ENCODE measurements at places on chromosomes 4 and X. TPM values are rescaled to one million over a fixed set of nuclear protein-coding genes. Genes with fewer than 3 reads are reported as not detected.

PFKFB1 gene
- not detected for total RNA-seq

TMLHE gene
- 16.4 TPM for total RNA-seq

SNX25 gene
- 5.8 TPM for total RNA-seq

AFM gene
- total RNA-seq, result 0.15 TPM

TRAM1L1 gene
- total RNA-seq, result 4.5 TPM

PABPC1L2B gene
- not detected for total RNA-seq

DNA sequence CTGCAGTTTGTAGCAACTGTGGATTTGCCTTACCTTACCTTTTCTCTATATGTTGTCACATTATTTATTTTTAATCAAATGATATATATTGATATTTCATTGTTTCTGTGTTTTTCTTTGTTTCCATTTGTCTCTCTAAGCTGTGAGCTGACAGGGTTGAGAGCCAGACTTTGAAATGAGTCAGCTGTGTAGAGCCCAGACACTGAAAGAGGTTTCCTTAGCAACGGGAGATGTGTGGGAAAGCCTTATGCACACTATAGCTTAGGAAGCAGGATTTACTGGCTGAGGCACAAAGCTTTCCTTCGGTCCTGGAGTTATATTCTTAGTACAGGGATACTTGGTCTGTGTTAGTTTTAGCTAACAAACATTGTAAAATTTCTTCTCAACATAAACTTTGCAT, 192.2 kb downstream of the FGF13 start:
- peak; percentile 33 for DNase-seq

DNA sequence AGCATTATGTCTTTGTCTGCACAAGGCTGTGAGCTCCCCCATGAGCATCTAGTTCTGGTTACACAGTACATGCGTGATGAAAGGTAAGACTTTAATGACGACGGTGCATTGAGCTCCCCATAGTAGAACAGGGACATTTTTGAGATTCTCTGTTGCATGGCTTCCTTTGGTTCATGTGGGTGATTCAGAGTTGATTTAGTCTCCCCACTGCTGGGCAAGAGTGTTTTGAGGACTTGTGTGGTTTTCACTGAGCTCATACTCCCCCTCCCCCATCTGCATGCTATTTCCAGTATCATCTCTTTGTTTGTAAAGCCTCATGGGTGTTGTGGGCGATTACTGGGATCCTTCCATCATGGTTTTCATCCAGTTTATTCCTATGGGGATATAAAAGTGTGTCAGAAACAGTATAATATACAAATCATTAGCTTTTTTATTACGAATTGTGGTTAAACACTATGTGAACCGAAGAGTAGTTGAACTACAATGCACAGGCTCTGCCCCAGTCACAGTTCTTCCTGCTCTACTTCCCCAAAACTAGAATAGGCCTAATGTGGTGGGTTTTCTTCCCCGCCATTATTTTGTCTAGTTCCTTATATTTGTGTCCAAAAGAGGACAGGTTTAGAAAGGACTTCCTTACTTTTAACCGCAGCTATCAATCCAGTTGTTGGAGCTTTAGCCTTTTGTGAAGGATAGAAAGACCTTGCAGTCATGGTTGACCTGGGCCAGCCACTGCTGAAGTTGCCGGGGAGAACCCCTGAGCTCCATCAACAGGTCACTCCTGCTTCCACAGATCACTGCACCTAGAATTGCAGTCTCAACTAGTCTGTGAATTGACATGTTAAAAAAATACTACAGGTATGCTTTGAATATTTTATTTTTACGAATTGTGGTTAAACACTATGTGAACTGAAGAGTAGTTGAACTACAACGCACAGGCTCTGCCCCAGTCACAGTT, 30.4 kb downstream of the KIT start:
- no peak for DNase-seq

DNA sequence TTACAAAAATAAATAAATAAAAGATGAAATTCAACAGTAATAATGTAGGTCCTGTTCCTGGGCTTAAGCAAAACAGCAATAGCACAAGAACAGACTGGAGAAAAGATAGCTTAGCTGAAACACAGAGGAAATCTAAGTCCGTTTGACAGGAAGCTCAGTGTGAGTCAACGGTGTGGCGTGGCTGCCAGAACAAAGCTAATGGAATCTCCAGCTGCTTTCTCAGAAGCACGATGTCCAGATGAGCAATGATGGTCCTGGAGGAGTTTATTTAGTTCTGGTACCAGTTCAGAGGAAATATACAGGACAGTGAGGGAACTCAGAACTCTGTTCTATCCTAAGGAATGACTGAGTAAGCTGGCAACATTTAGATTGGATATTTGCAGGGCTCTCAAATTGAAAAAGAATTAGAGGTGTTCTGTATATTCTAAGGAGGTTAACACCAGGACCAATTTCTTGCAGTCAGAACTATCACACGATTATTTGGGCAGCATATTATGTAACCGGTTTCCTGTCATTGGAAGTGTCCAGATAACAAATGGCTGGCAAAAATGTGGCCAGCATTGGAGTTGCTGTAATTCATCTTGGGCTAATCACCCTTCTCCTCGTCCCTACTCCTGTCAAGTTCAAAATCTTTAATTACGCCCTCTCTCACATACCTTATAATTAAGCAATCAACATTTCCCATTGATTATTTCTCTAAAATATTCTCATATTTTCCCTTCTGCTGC, 12.7 kb downstream of the GAB3 start:
- peak; percentile 48 for DNase-seq

GRCh38 chrX:118577041-118577440, 81.4 kb downstream of the DOCK11 start:
- DNase-seq, result no peak

DNA sequence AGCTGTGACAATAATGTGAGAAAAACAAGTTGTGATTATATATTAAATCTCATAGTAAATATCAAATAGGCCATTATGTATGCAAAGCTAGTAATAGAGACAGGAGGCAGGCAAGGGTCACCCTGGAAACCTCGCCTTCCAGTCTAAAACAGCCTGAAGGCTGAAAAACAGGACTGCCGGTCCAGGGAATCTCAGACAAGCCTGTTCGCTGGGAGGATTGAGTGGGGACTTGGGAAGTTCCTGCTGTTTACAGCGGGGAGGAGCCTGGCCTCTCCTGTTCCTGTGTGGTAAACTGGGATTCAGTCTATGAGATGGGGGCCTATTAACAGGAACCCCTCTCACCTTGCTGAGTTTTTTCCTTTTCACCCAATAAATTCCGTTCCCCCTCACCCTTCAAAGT, 2317.3 kb downstream of the PCDH7 start:
- no peak for DNase-seq

DNA sequence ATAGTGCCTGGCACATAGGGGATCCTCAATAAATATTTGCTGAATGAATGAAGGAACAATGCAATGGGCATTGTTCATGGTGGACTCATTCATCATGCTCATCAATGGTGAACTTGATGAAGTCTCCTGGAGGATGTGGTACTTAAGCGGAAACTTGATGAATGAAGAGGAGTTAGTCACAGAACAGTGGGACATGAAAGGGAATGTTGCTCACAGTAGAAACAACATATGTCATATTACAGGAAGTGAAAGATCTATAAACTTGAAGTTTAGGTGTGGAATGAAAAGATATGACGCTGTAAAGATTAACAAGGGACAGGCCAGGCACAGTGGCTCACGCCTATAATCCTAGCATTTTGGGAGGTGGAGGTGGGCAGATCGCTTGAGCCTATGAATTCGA, 224.1 kb downstream of the PPP3CA start:
- DNase-seq, result no peak

GRCh38 chrX:37816766-37817165, 30.6 kb downstream of the DYNLT3 start:
- DNase-seq, result no peak

DNA sequence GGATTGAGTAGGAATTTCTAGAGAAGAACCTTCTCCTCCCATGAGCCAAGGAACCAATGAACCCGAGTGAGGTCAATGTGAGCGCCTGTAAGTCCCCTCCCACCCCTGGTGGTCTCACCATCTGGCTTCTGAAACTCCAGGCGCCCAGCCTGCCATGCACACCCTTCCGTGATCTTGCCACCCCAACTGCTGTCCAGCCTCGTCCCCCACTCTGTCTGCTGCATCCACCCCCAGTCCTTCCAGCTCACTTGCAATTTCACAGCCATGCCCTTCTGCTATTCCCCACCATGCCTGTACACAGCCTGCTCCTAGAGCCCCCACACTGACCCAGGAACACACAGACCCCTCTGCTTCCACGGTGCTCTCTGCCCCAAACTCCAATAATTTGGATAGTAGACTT, 323.7 kb downstream of the STK32B start:
- DNase-seq, result no peak

- DNase-seq, result no peak
Measured at GRCh38 chr4:92231511-92231910, 72.3 kb upstream of the GRID2 start.

DNA sequence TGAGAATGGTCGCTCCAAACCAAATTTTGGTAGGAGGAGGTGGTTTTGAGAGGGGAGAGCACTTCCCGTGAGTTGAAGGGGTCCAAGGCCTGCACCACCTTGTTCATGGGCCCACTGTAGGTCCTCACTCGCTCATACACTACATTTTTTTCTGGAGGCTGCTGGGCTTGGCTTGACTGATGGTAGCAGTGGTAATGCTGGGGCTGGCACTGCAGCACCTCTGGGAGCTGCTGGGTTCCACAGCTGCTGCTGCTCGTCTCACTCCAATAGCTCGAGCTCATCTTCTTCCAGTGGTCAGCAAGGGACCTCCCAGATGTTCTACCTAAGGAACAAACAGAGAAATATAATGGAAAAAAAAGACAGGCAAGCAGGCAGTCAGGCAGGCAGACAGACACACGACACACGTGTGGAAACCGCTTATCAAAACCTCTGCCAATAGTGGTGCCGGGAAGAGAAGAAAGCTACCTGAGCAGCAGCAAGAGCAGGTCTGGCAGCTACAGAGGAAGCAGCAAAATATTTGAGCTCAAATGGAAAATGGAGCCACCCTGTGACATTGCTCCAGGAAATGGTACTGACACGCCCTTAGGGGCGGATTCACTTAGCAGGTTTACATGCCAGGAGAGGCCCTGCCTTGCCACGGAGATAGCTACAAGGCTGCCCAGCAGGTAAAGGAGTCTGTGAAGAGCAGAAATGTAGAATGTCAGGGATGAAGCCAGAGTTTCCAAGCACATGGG, at the start of gene POF1B:
Gene POF1B (minus strand): TSS at position 492 of the 734 bp plus-strand sequence. CDS start 211 bp downstream, at position 281.
- no peak for DNase-seq

GRCh38 chr4:104905546-104905945, 241.1 kb upstream of the TET2 start:
- no peak for DNase-seq

DNA sequence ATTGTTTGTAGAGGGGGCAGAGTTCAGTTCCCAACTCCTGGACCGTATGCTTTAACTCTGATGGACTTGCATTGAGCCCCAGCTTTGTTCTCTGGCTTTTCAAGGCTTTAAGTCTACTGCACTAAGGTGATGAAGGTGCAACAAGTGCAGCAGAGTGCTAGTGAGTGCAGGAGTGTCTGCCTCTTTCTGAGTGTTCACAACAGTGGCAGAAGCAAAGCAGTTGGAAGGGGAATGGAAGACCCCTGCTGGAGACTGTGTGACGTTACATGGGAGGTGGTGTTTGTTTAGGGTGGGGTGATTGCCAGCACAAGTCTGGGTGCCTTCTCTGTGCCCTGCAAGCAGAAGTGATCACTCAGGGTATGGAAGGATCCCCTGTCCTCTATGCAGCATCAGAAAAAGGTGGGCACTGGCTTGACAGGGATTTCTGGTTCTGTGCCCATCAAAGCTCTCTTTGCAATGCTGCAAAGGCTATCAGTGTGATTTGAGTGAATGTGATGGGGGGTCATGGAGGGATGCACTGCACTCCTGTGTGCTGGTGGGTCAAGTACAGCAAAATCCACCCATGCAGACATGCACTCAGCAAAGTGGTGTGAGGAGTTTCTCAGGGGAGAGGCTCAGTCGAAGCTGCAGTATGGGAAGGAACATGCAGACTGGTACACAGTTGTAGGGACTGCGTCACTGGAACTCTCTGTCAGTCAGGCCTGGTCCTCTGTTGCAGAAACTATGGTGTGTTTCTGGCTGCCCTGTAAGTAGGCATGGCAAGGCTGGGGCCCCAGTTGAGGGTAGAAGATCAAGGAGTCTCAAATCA, 70.9 kb upstream of the UGT2B7 start:
- peak; percentile 17 for DNase-seq

GRCh38 chr4:14719053-14719452, 283.2 kb upstream of the CPEB2 start:
- no peak for DNase-seq

DNA sequence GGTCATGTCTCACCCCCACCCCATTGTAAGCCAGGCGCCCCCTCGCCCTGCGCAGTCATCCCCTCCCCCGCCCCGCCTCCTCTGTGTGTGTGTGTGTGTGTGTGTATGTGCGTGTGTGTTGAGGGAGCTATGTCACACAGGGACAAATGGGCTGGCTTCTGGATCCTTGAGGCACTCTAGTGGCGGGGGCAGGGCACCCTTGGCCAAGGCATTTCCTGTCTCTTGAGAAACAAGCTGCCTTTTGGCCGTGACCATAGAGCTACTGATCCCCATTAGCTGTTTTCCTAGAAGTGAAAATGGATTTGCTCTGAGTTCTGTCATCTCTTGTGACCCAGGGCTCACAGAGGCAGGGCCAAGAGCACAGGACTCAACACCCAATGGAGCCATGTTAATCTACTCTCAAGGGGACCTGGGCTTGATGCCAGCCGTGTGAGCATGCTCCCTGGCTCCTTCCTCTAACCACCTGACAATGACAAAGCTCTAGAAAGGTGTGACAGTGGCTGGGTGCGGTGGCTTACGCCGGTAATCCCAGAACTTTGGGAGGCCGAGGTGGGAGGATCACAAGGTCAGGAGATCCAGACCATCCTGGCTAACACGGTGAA, 162.5 kb upstream of the BCOR start:
- peak; percentile 26 for DNase-seq

- DNase-seq, result no peak
Measured at GRCh38 chrX:31223817-31224216, 152.0 kb upstream of the FTHL17 start.

DNA sequence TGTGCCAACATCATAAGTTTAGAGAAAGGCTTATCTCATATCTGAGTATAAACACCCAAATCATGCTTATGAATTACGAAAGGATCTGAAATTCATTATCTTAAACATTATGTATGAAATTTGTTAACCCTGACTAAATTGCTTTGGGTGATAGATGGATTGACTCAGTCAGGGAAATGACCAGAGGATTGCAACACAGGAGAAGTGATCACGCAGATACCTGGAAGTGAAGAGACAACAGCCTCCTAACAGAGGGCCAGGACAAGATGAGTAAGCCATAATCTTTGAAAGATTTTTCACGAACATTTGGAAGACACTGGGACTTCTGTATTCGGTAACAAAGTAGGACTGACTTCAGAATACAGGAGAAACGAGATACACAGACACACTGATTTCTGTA, 363.4 kb downstream of the DMD start:
- no peak for DNase-seq

DNA sequence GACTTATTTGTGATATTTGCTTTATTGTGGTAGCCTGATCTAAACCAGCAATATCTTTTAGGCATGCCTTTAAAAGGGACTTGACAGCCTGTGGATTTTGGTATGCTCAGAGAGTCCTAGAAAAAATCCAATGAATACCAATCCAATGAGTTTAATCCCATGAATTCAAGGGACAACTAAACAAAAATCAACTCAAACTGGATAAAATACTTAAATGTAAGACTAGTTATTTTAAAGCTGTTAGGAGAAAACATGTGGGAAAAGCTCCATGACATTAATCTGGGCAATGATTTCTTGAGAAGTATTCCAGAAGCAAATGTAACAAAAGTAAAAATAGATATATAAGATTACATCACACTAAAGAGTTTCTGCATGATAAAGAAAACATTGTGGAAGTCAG, 711.5 kb upstream of the PITX2 start:
- DNase-seq, result no peak

GRCh38 chr4:61540944-61541343, 340.8 kb downstream of the ADGRL3 start:
- DNase-seq, result no peak

GRCh38 chr4:121269001-121269400, 104.9 kb upstream of the TNIP3 start:
- no peak for DNase-seq

All from A673 (cell line).